Lung (tissue), 17 donors: ENCODE measurements at places on chromosomes 16 and 17.

GRCh38 chr16:70610273-70611223 lies 35.8 kb upstream of the IL34 start:
- no peak for DNase-seq

DNA sequence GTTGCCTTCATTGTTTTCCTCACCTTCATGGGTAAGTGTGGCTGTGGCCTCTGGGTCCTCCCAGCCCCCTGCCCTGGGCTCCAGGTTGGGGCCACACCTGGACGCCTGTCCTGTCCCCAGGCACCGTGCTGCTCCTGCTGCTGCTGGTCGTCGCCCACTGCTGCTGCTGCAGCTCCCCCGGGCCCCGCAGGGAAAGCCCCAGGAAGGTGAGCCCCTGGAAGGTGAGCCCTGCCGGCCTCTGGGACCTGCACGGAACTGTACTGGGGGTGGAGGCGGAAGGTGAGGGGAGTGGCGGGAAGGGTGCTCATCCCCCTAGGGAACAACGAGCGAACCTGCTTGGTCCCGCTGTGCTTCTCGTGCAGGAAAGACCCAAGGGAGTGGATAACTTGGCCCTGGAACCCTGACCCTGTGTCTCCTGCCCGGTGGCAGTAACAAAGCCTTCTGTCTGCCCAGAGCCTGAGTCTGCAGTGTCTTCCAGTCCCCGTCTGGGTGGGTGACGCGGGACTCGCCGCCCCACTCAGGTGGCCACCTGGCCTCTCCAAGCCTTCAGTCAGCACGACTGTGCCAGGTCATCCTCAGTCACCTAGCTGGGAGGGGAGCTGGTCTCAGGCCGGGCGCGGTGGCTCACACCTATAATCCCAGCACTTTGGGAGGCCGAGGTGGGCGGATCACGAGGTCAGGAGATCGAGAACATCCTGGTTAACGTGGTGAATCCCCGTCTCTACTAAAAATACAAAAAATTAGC lies 831 bp downstream of the SMIM22 start:
- no peak for DNase-seq

DNA sequence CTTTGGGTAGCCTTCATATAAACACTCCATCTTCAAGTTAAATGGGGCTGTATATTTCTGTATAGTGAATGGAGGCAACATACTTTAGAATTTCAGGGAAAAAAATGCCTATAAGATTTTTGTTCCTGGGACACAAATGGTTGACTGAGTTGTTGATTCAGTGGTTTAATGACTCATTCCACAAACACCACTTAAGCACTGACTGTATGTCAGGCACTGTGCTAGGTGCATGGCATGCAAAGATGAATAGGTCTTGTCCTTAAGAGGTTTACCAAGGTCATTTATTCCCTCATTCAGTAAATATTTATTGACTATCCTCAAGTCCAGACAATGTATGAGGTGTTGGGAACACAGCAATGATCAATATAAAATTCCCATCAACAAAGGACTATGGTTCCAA lies 417.1 kb downstream of the CA10 start:
- no peak for DNase-seq

GRCh38 chr17:75806822-75807500 lies 22.4 kb downstream of the UNK start:
- no peak for DNase-seq

GRCh38 chr17:8820311-8821010 lies 21.3 kb upstream of the MFSD6L start:
- DNase-seq: no peak

- DNase-seq: no peak
Observed at GRCh38 chr16:30972872-30973271, 12.1 kb upstream of the HSD3B7 start.

- DNase-seq: no peak
Observed at GRCh38 chr16:69209735-69210134, 22.8 kb downstream of the SNTB2 start.

- DNase-seq: no peak
Observed at GRCh38 chr17:43411369-43411677, 12.5 kb downstream of the ARL4D start.

DNA sequence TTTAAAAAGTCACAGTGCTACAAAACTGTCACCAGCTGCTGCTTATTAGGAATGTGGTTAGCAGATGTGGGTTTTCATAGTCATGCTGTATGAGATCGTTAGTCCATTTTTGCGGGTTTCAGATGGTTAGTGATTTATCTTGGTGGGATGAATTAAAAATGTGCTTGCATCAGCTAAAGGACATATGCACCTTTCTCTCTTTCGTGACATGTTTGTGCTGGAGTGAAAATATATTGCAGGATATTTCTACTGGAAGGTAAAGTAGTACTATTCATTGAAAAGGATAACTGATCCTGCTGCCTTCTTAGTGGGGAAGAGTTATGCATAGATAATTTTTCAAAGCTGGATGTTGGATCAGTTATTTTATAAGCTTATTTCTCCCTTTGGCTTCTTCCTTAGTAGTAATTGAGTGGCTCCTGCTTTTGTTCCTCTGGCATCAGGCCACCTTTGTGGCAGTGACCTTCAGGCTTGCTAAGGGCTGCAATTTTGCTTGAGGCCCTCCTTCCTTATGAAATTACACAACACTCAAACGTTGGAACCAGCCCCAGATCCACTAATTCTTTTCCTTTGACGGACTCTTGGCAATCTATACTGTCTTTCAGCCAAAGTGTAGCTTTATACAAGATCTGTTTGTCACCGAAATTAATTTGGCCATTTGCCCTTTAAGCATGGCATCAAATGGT lies 7.5 kb upstream of the SNTB2 start:
- DNase-seq: peak; percentile 98

DNA sequence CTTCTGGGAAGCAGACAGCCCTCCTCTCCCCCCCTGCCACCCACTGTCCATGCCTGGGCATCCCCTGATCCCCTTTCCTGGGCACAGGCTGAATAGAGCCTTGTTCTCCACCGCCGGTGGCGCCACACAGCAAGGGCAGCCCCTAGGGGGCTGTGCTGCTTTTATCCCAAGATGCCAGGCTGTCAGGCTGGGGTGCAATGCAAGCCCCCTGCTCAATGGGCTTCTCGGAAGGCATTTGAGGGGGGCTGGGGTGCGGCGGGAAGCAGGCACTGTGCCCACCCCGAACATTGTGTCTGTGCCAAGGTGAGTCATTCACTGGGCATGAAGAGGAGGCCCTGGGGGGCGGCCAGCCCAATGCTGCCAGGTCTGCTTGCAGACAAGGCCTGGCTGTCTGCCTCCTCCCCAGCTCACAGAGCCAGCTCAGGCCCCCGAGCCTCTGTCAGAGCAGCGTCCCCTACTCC lies 1.5 kb upstream of the GFAP start:
- no peak for DNase-seq

DNA sequence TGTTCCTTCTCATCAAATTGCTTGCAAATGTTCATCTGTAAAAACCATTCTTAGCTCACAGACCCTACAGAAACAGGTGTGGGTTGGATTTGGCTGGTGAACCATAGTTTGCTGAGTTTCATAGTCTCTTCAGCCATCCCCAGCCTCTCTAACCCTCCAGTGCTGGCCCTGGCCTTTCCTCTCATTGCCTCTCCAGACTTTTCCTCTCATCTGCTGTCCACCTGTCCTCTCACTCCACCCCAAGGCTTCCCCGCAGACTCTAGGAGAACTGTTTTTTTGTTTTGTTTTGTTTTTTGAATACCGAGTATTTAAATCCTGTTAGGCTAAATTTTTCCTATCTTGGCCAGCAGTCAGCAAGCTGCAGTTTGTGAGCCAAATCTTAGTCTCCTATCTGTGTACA lies 41.1 kb downstream of the MEOX1 start:
- DNase-seq: no peak

DNA sequence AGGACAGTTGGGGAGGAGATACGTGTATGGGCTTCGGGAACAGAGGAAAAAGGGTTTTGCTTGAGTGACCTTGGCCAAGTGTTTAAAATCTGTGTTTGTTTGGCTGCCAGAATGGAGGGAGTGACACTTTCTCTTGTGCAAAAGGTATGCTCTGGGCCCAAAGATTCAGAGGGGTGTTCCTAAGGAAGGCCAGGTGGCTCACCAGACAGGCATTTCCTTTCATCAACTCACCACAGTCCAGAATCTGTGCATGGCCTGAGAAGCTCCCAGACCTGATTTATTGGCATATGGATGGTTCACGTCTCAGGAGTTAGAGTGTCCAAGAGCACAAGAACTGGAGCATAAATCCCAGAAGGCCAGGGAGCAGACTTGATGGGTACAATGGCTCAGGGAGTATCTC lies 53.4 kb upstream of the NLK start:
- no peak for DNase-seq

GRCh38 chr17:78993241-78993956 lies 13.7 kb upstream of the LGALS3BP start:
- DNase-seq: peak; percentile 57

- DNase-seq: no peak
Observed at GRCh38 chr17:75505640-75506039, 9.7 kb downstream of the CASKIN2 start.

- no peak for DNase-seq
Observed at GRCh38 chr16:65116818-65117430, 4.9 kb downstream of the CDH11 start.

DNA sequence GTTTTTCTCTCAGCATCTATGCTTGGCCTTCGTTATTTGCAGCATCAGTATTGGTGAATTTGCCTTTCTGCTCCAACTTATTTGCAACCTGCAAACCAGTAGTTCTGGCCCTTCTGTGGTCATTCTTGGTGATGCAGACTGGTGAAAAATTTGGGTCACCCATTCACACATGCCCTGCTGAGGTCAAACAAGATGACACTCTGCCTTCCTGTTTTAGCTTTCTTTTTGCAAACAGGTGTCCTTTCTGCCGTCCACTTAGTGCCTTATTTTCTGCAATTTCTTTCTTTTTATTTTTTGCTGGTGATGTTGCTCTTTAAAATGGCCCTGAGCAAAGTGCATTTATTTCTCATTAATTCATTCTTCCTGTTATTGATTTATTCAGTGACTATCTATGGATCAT lies 31.3 kb downstream of the PLCG2 start:
- no peak for DNase-seq

GRCh38 chr16:70577256-70577698 lies 53.7 kb downstream of the SF3B3 start:
- DNase-seq: no peak

GRCh38 chr17:51435641-51436091 lies 175.3 kb downstream of the UTP18 start:
- peak; percentile 47 for DNase-seq

DNA sequence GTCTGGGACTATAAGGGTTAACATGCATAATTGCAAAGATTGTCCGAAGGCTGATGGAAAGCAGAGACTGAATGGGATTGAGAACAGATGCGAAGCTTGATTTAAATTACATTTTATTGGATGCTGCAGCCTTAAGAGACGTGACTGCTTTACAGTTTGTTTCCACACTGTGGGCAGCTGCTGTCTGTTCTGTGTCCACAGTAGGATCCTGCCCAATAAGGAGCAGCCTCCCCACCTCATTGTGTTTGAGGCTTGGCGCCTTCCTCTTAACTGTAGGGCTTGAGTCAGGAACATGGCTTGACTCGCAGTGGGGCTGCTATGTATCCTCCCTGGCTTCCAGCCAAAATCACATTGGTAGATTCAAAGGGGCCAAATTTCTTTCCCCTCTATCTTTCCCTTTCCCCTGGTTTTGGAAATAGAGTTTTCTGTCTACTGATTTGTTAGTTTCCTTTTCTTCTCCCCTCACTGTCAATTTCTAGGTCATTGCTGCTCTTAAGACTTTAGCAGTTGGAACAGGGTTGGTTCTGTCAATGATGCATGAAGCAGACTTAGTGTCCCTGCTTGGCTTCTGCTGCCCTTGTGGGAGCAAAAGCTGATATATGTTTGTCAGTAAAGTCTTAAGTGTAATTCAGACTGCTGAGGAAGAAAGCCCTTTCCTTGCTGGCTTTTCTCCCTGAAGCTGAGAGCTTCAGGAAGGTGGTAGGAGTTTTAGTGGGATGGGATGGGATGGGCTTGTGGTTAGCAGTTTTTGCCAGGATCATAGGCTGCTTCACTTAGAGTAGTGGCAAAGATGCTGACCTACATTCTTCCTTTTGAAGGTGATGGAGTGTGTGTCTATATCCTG lies 5.0 kb upstream of the RARA start:
- DNase-seq: peak; percentile 86

DNA sequence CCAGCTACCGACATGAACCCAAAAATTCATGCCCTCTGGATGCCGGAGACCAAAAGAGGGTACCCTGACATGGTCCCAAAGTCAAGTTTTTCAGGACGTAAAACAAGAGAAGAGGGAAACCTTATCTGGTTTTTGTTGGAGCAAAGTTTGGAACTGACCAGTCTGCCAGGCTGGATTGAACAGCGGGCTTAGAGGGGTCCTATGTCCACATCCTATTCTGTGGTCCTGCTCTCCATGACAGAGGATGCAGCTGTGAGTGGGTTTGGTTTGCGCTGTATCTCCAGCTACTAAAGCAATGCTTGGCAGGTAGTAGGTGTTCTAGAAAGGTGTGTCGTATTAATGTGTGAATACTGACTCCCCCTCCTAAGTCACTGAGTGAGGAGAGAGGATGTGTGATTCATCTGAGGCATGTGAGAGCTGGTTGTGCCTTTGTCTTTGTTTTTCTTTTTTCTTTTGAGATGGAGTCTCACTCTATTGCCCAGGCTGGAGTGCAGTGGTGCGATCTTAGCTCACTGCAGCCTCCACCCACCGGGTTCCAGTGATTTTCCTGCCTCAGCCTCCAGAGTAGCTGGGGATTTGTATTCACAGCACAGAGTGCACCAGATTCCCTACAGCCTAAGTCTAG lies 31.0 kb downstream of the PMM2 start:
- DNase-seq: no peak

- no peak for DNase-seq
Observed at GRCh38 chr16:87740909-87741424, 24.8 kb downstream of the KLHDC4 start.

DNA sequence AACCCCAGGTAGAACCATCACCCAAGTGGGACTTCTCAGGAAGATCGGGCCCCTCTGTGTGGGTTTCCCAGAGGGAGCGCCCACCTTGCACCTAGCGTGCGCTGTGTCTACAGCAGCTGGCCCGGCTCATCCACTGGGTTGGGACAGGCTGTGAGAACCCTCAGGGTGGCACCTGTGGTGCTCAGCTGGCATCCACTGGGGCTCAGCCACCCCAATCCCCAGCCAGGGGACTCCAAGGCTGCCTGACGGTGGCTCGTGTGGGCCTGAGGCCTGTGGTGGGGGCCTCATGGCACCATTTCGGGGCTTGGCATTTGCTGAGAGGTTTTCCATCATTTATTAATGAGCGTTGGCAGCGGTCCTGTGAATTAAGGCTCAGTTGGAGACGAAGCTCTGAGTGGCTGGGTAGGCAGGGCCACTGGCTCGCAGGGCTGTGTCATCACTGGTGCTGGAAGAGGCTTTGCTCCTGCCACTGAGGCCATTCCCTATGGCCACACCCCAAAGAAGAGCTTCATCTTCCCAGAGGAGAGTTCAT lies 28.5 kb downstream of the CACNG4 start:
- DNase-seq: no peak

GRCh38 chr16:56600398-56600999 lies 7.9 kb upstream of the MT2A start:
- peak; percentile 47 for DNase-seq

- DNase-seq: no peak
Observed at GRCh38 chr17:8563024-8563776, 67.3 kb downstream of the MYH10 start.

- DNase-seq: no peak
Observed at GRCh38 chr17:47806026-47806912, 15.3 kb downstream of the OSBPL7 start.

- DNase-seq: no peak
Observed at GRCh38 chr17:8046306-8046928, 7.6 kb downstream of the ALOX15B start.
